ENCODE measurements at places on chromosomes 12 and 14.
A peak's percentile ranks its signal among the peaks of the same experiment; 100 is the strongest.

DNA sequence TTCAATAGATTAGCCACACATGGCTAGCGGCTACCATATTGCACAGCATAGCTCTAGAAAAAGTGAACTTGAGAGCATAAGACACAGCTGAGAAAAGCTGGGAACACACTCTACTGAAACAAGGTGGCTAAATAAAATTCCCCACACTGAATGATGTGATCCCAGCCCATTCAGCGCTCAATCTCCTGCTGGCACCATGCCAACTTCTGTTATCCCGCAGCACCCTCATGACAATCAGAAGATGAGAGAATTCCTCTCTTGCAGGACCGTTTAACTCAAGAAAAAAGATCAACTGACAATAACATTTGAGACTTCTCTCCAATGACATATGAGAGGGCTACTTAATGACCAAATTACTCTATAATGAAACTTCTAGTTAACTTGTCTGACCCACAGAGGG is 115.4 kb downstream of the ADAMTS20 start:
- DNase-seq, result no peak

- no peak for DNase-seq
Measured at GRCh38 chr12:45912774-45913173, 77.6 kb downstream of the SCAF11 start.

DNA sequence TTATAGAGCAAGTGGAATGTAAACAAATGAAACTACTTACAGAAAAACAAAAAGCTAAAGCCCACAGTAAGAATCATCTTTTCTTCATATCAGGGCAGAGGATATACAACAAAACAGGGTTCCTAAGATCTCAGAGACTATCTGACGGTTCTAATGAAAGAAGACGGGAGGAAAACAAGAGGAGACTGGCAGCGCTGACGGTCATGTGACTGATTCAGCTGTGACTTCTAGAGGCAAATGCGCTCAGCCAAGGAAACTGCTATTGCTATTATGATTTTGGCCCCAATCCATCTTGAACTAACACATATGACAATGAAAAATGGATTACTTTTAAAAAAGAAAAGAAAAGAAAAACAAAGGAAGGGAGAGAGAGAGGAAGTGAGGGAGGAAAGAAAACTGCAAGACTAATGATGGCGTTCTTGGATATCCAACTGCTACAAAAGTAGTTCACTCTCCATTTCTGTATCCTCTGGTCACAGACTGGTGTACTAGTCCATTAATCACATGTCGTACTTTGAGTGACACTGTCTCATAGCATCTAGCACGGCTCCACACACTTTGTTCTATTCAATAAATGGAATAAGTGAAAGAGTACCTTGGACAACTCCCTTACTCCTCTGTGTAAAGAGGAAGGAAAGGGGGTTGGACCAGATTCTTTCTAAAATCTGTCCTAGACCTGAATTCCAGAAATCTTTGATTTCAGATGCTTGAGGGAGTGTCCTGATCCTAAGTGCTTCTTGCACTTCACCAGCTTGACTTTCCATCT is 119.3 kb downstream of the DAD1 start:
- DNase-seq, result no peak

DNA sequence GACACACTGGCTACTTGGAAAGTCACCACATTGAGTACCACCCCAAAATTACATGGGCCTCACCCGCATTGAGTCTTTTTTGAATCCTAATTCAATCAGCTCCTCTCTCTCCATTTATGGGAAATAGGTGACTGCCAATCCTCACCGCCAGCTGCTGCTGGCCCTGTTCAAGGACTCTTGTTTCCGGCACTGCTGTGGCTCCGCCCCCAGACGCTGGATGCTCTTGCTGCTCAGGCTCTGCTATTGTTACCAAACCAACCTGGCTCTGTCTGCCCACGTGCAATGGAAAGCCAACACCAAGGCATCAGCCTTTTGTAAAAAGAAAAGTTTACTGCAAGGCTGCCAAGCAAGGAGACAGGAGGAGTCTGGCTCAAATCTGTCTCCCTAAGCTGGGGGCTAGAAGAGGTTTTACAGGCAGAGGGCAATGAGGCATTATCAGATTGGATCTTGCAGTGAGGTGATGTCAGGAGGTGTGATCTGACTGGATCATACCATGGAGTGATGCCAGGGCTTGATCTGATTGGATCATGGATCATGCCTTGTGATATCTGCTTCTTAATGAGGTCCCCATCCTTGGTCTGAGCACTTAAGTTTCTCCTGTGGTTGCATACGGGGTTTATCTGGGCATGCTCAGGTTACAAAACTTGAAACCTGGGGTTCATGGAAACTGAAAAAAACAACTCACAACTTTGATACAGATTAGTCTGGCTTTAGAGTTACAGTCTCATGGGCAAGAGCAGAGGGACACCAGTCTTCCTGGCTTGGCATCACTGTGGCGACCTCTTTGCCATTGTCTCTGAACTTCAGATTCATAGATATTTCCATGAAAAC is 117.1 kb upstream of the SLC35F4 start:
- DNase-seq, result peak; percentile 81

GRCh38 chr14:85934886-85935254 is 404.9 kb downstream of the FLRT2 start:
- DNase-seq, result no peak

DNA sequence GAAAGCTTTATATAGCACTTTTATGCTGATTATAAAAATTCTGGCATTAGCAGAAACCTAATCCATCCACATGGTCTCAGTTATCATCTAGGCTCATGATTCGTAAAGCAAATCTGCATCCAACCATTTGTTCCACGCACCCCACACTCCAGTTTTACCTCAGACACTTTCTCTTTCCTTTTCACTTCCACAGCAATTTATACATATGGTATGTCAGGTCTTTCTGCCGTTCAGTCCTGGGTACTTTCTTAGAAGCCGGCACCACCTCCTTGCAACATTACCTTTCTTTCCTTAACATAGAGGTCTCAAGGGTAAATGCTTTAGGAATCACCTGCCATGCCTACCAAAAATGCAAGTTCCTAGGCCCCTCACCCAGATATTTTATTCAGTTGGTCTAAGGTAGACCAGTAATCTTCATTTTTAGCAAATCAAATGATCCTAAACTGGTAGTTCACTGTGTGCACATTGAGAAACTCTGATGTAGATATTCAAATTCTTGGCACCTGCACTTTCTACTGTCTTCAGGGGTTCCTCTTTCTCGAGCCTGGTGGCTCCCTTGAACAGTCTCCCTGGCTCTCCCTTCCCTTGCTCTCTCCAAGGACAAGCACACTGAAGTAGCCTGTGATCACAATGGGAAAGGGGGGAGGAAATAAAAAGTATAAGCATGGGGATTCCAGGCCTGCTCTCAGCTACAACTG is 2.8 kb upstream of the KRAS start:
- DNase-seq, result no peak

DNA sequence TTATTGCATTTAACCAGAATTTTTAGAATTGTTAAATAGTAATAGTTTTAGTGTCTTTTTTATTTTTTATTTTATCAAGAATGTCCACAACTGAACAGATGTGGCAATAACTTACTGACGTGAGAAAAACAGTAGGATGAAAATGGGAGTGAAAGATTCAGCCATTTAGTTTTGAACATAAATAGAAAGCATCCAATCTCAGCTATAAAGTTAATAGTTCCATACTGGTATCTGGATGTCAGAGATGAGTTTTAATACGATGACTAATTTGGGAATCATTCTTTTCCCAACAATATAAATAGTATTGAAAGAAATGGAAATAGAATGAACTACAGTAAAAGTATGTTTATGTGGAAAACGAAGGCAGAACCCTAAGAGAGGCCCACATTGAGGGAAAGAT is 159.4 kb downstream of the EPS8 start:
- no peak for DNase-seq

- no peak for DNase-seq
Measured at GRCh38 chr12:112543751-112544150, 125.0 kb downstream of the PTPN11 start.

DNA sequence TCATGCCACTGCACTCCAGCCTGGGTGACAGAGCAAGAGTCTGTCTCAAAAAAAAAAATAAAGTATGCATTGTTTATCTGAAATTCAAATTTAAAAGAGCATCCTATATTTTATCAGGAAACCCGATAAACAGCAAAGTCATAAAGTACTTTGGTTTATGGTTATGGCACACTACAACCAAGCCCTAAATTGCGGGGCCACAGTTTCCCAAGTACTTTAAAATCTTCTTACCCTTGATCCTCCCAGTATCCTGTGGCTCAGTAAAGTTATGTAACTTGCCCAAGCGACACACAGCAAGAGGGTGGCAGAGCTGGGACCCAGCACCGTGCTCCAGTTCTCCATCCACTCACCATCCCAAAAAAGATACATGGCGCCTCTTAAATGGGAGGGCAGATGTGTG is 35.2 kb downstream of the KSR2 start:
- DNase-seq, result no peak

DNA sequence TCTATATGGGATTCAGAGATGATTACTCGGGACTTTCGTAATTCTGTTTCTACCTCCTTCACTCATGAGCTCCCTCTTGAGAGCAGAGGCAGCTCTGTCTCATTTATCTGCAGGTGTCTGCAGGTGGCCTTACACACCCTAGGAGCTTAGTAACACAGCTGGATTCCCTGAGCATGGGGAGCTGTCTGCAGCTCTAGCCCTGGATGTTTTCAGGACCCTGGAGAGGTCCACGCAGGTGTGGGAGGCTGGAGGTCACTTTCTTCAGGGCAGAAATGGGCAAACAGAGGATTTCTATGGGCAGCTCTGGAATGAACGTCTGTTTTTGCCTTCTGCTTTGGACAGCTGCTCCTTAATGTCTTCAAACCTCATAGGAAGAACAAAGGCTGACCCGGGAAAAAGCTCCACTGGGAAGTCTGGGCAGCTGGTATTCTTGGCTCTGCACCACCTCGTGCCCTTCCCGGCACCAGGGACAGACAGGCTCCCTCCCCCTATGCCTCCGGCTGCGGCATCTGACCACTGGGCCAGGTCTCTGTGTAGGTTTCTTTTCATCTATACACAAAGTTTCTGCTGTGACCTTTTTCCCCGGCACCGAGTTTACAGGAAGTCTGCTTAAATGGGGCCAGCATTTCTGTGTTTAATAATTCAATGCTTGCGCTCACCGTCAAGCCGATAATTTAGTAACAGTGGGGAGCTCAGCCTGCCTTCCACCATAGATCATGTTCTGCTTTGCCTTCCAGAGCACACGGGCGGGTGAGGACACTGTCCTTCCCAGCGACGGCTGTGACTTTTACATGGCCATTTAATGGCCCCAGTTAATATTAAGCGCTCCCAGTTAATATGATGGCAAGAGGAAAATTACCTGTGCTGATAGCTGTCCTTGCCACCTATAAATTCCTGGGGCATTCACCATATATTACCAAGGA is 320.2 kb upstream of the SFSWAP start:
- no peak for DNase-seq

DNA sequence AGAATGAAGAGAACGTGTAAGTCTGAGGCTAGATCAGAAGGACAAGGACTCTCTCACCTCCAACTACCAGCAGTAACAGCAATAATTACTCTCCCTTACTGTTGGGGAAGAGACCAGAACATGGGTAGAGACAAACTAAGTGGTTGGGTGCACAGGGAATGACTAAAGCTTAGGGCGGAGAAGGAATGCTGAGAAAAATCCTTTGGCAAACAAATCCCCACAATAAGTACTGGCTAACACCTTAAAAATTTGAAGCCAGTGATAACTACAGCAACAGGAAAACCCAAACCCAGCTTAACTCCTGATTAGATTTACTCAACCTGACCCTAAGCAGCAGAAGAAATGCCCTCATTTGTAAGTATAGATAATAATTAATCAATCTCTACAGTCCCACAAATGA is 759.0 kb downstream of the AACS start:
- DNase-seq, result no peak

GRCh38 chr12:106245767-106246166 is 2.1 kb downstream of the CKAP4 start:
- no peak for DNase-seq

DNA sequence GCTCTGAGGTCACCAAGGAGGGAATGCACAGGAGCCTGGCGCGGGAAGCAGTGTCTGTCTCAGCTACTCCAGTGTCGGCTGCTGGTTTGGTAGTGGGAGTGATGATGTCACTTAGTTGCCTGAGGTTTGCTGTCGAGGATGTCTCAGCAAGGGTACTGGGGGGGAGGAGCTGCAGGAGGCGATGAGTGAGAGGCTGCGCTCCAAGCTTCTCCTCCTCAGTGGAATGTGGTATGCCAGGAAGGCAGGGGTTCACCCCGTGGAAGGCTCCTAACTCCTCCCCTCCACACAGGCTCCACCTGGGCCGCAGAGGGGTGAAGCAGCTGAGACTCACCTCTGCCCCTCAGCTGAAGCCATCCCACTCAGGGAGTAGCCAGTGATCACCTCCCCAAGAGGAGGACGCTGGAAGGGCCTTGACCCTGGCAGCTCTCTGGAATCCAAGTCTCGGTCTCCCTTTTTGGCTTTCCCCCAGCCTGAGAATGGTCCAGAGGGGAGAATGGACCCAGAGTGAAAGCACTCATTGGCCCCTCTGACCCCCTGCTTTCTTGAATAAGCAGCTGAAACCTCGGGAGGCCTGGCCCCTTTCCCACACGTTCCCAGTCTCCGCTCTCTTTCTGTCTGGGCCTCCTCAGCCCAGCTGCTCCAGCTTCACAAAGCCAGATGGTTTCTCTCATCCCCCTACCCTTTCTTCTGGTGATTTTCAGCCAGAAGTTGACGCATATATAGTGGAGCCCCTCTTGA is 178.9 kb upstream of the FKBP4 start:
- no peak for DNase-seq

DNA sequence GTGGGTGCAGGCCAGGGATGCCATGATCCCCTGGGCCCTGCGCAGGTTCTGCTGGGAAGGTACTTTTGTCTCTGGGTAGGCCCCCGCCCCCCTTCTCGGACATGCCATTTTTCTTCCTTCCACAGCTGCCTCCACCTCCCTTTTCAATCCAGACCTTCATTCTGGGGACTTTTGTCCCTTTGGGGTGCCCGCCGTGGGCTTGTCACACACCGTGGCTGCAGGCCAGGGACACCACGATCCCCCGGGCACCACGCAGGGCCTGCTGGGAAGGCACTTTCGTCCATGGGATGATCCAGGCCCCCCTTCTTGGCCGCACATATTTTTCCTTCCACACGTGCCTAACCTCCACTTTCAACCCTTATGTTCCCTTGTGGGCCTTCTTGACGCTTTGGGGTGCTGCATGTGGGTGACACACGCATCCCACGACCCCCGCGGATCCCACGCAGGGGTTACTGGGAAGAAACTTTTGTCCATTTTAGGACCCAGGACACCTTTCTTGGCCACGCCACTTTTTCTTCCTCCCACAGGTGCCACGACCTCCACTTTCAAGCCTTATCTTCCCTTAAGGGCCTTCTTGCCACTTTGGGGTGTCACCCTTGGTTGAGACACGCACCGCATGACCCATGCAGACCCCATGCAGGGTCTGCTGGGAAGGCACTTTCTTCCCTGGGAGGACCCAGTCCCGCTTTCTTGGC is 272.5 kb downstream of the ALG10 start:
- DNase-seq, result no peak

- DNase-seq, result no peak
Measured at GRCh38 chr12:103924761-103925641, 5.2 kb upstream of the HSP90B1 start.

DNA sequence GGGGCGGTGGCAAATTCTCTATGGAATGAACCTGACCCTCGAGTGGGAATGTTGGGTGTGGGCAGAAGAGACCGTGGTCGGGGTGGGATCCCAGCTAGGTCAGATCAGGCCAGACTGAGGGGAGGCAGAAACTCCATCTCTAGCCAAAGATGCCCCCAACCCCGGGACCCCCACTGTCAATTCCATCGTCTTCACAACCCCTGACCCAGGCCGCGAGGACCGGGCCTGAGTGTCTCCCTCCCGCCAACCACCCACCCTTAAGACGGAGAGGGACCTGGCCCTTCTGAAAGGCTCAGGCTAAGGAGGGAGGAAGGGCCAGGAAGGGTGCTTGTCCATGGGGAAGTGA is 760 bp downstream of the PLEKHD1 start:
- DNase-seq, result no peak

GRCh38 chr12:72006766-72007165 is 68.1 kb downstream of the TPH2 start:
- DNase-seq, result no peak
